ENCODE measurements at places on chromosomes 7 and 10. TPM values are rescaled to one million over a fixed set of nuclear protein-coding genes. Genes with fewer than 3 reads are reported as not detected.

GRCh38 chr10:114121031-114121430 lies 53.0 kb downstream of the CCDC186 start:
- no peak for DNase-seq
- peaks cover 4% of the 10 kb centered on the region for H3K36me3 ChIP-seq
- H3K27me3 ChIP-seq, result no peaks in the 10 kb centered on the region
- H3K27ac ChIP-seq, result no peak overlapping the region
- no peak overlapping the region for H3K4me3 ChIP-seq

GRCh38 chr7:29975561-29975960 lies 14.0 kb downstream of the SCRN1 start:
- H3K27ac ChIP-seq, result no peak overlapping the region
- H3K36me3 ChIP-seq, result no peaks in the 10 kb centered on the region
- no peaks in the 10 kb centered on the region for H3K4me1 ChIP-seq

DNA sequence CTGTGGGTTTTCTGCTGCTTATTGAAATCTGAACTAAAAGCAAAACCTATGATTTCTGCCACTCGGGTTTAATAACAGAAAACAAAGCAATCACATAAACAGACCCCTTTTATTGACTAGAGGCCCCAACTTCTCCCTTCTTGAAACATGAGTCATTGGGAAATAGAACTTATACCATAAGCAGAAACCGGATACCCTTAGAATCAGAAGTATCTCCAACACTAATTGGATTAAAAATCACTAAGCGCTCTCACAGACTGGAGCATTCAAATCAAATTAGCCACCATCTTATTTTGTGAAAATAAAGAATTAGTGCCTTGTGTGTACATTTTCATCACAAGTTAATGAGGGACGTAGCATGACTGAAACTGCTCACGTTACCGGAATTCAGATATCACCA lies 206.9 kb downstream of the WDR11 start:
- peaks cover 3% of the 10 kb centered on the region for H3K27me3 ChIP-seq
- no peak for DNase-seq
- H3K27ac ChIP-seq, result no peak overlapping the region
- no peaks in the 10 kb centered on the region for H3K36me3 ChIP-seq

GRCh38 chr7:41504214-41504980 lies 198.5 kb downstream of the INHBA start:
- H3K4me1 ChIP-seq, result no peaks in the 10 kb centered on the region
- no peak overlapping the region for H3K4me3 ChIP-seq
- H3K27ac ChIP-seq, result no peak overlapping the region
- no peak for DNase-seq

DNA sequence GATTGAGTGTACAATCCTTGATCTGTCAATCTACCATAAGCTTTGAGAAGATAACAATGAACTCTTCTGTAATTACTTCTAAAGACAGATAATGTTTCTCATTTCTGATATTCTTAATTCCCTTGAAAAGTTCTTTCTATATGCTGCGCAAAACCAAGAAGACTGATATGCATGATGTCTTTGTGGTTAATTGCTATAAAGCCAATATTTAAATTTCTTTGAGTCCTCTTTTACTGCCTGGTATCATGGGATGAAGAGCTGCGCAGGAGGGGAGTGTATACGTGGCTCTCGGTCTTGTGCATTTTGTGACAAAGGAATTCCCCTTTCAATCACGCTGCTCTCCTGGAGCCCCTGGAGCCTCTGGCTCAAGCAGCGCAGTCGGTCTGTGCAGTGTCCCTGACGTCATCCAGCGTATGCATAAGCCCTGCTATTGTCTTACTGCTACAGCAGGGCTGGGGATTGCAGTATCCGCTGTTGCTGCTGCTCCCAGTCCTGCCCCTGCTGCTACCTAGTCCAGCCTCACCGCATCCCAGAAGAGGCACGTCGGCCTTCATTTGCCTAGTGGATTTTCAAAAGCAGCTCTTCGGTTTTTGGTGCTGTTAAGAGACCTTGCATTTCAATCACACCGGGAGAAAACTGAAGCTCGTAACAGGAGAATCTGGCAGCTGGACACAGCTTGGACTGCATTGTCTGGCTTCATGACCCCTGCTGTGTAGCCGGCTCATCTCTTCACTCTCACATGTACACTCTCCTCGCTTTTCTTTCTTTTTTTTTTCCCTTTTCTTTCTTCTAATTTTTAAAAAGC lies 66.7 kb downstream of the ST7 start:
- H3K4me1 ChIP-seq, result no peaks in the 10 kb centered on the region
- no peak overlapping the region for H3K4me3 ChIP-seq

ADK gene
- 53.8 TPM for total RNA-seq

CLEC5A gene
- 0.24 TPM for total RNA-seq

Measured in B cell (primary cell).